Stimulated activated CD4-positive, alpha-beta T cell treated with anti-CD3 and anti-CD28 coated beads, Interleukin-4, amount 100 ng/mL, for 48 hours (primary cell): ENCODE measurements at places on chromosomes 5 and 9.

DNA sequence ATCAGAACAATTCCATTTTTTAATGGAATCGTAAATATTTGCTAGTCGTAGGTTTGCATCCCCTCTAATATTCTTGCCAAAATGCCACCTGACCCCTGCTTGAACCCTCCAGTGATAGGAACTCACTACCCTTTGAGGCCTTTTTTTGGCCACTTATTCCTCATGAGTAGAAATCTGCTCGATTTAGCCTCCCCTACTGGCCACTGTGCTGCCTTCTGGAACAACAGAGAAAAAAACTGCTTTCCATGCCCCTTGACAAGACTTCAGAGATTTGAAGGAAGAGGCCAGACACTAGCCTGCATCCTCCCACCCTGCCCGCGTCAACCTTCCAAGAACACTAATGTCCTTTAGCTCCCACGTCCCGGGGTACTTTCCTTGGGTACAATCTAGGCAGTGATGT, 4.1 kb downstream of the CCDC69 start:
- DNase-seq, result no peak

DNA sequence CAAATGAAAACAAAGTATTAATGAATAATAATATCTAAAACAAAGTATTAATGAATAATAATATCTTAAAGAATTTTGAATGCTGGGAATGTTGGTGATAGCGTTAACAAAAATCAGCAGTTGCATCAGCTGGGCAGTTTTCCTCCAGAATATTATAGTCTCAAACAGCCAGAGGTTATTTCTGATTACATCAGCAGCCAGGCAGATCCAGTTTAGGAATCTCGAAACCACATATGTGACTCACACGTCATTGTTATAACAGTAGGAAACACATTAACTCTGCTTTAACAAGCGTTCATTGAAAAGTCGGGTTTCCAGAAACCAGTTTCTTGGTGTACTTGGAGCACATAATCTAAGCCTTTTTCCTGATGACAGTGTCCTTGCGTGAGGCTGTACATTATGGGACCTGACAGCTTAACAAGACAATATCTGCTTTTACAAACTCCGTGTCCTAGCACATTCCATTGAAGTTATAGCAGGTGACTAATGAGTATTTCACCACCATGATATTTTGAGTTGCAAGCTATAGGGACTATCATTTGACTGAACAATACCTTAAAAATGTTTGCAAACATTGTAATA, 559.5 kb upstream of the KLF4 start:
- DNase-seq, result no peak

- no peak for DNase-seq
Observed at GRCh38 chr5:122816756-122817155, 28.7 kb upstream of the SNX24 start.

DNA sequence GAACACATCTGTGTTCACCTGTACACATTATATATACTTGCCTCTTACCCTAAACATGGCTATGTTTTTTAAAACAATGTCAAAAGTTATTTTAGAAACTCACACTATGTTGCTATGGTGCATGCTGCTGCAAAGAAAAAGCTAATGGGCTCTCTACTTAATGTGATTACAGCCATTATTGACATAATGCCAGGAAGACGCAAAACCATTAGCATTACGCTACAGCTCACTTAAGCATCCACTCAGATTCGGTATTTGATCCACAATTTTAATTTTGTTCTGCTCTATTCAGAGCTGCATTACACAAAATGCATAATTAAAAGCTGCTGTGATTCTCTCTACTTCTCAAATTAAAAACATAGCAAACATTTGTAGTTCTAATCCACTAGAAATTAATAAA, 395.2 kb downstream of the BNC2 start:
- DNase-seq, result no peak

GRCh38 chr5:172849606-172850453, 15.8 kb downstream of the ERGIC1 start:
- DNase-seq, result no peak

GRCh38 chr5:56827049-56827448, 11.7 kb downstream of the MAP3K1 start:
- DNase-seq, result no peak

GRCh38 chr9:38215465-38215864, 146.4 kb upstream of the SHB start:
- no peak for DNase-seq

DNA sequence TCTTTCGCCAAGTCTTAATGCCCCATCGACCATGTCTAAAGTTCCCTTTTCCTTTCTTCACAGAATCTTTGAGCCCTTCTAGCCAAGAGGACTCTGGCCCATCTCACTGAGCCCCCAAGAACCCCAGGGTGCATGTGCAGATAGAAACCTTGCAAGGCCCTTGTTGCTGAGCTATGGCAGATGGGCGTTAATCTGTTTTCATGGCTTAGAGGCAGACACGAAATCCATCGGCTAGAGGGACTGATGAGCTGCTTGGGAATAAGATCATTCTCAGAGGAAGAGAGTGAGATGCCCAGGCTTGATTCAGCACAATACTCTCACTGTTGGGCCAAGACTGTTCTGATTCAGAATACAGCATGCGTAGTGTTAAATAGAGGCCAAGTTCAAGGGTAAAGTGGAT, 262.5 kb upstream of the C9orf72 start:
- DNase-seq, result no peak

DNA sequence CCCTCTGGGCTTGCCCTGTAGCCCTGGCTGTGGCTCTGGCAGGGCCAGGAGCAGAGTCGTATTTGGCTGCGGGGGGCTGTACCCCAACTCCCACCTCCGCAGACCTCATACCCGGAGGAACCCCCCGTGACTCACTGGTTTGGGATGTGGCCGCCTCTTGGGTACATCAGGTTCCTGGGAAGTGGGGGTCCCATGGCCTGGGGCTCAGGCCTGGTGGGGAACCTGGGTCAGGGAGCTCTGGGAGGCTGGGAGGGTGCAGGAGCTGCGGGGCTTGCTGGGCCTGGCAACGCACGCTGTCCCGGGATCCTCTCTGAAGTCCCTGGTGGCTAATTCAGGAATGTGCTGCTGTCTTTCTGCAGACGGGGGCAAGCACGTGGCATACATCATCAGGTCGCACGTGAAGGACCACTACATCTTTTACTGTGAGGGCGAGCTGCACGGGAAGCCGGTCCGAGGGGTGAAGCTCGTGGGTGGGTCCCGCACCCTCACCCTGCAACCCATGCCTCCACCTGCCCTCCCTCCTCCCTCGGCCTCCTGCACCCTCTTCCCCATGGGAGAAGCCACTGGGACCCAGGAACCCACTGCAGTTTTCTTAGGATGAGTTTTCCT, 2.4 kb downstream of the LCN1 start:
- no peak for DNase-seq

GRCh38 chr5:675111-675870, 17.9 kb downstream of the TPPP start:
- no peak for DNase-seq

DNA sequence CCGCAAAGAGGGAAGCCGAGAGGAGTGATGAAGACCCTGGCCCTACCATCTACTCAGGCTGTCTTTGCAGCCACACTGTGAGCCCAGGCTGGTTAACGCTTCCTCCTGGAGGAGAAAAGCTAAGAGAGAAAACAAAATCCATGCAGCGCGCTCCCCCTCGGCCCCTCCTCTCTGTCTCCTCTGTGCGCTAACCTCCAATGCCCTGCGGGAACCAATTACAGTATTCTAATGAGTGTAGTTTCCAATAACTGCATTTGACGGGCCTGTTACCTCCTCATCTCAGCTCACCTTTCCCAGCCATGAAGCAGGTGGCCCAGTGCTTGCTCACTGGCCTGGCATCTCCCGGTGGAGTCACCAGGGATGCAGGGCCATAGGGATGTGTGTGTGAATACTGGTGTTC, 565.5 kb downstream of the EBF1 start:
- DNase-seq, result no peak

GRCh38 chr5:37283214-37283820, 34.1 kb upstream of the CPLANE1 start:
- no peak for DNase-seq

- no peak for DNase-seq
Observed at GRCh38 chr9:85042981-85043647, 373.6 kb downstream of the NTRK2 start.

GRCh38 chr9:38694676-38695075, 25.3 kb downstream of the FAM240B start:
- no peak for DNase-seq

DNA sequence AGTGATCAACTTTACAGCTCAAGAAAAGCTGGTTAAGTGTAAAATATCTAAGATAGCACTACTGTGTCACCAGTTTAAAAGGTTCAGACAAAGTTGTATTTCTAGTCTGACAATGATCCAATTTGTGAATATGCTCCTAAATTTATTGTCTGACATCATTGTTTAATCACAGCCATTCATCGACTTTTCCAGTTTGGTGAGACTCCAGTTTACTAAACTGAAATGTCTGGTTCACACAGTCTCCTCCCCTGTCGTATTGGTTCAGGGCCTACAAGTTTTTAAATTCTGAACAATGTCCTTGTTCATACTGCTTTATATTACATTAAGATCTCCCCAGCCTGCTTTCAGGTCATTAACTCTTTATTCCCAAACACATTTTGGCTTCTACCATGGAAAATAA, 161.4 kb downstream of the CHSY3 start:
- DNase-seq, result no peak

- no peak for DNase-seq
Observed at GRCh38 chr5:136054142-136055019, 25.6 kb downstream of the TGFBI start.

- DNase-seq, result no peak
Observed at GRCh38 chr5:110288766-110289511, 437.5 kb downstream of the TMEM232 start.

- peak; percentile 42 for DNase-seq
Observed at GRCh38 chr5:135977375-135977928, 22.7 kb upstream of the LECT2 start.

DNA sequence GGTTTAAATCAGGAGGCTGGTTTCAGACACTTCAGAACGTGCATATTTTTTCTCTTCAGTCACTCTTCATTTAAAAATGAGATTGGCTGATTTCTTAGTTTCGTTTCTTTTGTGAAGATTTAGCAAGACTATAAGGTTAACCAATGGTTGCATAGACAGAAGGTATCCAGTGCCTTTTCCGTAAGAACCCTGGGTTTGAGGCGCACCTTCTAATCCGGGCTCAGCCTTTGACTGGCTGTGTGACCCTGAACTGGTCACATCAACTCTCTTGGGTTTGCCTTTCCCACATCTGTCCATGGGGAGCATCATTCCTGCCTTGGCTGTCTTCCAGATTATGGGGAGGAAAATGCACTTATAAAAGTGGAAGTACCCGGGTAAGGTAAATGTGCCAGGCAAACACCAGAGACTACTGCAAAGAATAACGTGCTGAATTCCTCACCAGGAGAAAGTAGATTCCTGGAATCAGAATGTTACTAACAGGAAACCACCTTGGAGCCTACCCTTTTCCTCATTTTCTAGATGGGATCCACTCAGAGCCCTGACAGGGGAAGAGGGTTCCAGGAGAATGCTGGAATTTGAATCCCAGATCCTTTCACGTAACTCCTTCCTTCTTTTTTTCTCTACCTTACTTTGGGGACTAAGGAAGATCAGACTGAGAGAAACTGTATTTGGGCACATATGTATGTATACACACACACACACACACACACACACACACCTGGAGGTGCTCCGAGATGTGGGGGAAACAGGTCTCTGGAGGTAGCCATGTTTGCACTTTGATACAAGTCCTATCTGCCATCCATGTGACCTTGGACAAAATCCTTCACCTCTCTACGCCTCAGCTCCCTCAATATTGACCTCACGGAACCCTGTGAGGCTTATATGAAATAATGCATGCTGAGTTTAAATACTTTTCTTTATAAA, 6.8 kb downstream of the HAND1 start:
- DNase-seq, result no peak

- no peak for DNase-seq
Observed at GRCh38 chr5:172428224-172429166, 25.8 kb downstream of the SH3PXD2B start.

GRCh38 chr5:1019001-1019905, 10.7 kb downstream of the NKD2 start:
- DNase-seq, result no peak

DNA sequence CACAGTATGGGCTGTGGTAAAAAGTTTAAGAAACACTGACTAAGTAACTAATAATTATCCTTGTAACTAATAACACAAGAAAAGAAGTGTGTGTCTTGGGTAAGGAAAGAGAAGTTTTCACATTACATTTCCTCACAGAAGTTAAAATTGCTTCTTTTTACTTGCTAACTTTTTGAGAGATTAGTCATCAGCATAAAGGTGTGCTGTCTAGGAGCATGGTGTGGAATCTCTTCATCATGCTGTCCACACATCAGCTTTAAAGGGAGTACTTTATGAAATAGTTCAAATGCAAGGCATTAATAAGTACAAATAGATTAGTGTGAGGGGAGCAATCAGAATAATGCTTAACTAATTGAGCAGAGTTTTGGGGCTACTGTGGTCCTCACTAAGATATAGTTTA, 29.8 kb downstream of the WDR36 start:
- no peak for DNase-seq

- no peak for DNase-seq
Observed at GRCh38 chr5:13328316-13328715, 616.2 kb downstream of the DNAH5 start.

DNA sequence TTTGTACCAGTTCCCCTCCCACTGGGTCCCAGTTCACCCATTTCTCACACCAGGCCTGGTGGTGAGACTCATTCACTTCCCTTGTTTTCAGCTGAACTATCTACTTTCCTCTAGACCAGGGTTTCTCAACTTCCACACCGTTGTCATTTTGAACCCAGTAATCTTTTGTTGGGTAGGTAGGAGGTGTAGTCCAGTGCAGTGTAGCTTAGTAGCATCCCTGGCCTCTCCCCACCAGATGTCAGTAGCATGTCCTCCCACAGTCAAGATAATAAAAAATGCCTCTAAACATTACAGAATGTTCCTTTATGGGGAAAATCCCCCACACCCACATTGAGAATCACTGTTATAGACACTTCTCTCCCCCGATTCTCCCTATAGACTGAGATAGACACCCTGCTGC, 299.1 kb downstream of the EPB41L4A start:
- no peak for DNase-seq

- DNase-seq, result no peak
Observed at GRCh38 chr5:153798830-153799229, 239.9 kb downstream of the FAM114A2 start.

GRCh38 chr9:72557549-72557948, 36.1 kb downstream of the TMC1 start:
- peak; percentile 30 for DNase-seq

DNA sequence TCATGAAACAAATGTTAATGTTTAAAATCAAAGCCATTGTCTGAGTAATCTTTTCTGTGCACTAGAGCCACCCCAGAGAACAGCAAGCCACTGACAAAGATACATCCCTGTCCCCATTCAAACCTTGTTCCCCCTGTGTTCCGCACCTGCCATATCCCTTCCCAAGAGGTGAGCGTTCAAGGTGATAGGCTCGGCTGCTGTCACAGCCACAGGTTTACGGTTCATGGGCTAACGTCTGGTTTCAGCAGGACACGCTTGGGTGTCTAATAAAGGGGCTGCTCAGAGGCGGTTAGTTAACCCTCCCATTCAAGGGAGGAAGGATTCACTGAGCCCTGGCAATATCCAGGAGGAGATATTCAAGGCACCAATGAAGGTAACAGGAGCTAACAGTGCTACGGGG, 24.5 kb upstream of the LAMC3 start:
- DNase-seq, result no peak
